ENCODE measurements at places on chromosomes 5 and 9. TPM values are rescaled to one million over a fixed set of nuclear protein-coding genes. Genes with fewer than 3 reads are reported as not detected.

- H3K36me3 ChIP-seq = no peaks in the 10 kb centered on the region
- no peak overlapping the region for H3K27ac ChIP-seq
- no peaks in the 10 kb centered on the region for H3K27me3 ChIP-seq
- DNase-seq = no peak
Observed at GRCh38 chr5:97854871-97855762, 672.1 kb upstream of the RIOK2 start.

DNA sequence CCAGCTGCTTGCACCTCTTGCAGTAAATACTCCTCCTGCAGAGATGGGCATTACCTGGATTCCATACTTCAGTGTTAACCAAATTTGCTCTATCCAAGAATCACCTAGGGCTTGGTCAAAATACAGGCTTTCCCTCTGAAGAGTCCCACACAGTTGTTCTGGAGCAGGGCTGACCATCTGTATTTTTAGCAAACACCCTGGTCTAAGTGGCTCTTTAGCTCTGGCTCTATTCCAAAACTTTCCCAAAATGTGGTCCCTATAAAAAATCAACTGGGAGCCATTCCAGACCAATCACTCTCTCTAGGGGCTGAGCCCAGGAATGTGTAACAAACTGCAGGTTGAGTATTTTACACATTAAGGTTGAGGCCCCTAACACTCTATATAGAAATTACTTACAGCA is 153.7 kb downstream of the SPOCK1 start:
- no peaks in the 10 kb centered on the region for H3K36me3 ChIP-seq
- H3K27me3 ChIP-seq = peaks cover 35% of the 10 kb centered on the region
- H3K4me3 ChIP-seq = no peak overlapping the region
- H3K27ac ChIP-seq = no peak overlapping the region
- peaks cover 3% of the 10 kb centered on the region for H3K4me1 ChIP-seq
- no peak for DNase-seq

- no peaks in the 10 kb centered on the region for H3K36me3 ChIP-seq
- no peaks in the 10 kb centered on the region for H3K4me1 ChIP-seq
- no peak overlapping the region for H3K4me3 ChIP-seq
- H3K27me3 ChIP-seq = peaks cover 16% of the 10 kb centered on the region
- DNase-seq = no peak
Observed at GRCh38 chr5:176570044-176570443, 20.9 kb downstream of the CDHR2 start.

Gene CDX1
- 0.68 TPM for total RNA-seq

Gene ADAMTS19
- total RNA-seq = 12.8 TPM

Gene FAXDC2
- total RNA-seq = 33.9 TPM
